ENCODE measurements at places on chromosomes 6 and 20.

DNA sequence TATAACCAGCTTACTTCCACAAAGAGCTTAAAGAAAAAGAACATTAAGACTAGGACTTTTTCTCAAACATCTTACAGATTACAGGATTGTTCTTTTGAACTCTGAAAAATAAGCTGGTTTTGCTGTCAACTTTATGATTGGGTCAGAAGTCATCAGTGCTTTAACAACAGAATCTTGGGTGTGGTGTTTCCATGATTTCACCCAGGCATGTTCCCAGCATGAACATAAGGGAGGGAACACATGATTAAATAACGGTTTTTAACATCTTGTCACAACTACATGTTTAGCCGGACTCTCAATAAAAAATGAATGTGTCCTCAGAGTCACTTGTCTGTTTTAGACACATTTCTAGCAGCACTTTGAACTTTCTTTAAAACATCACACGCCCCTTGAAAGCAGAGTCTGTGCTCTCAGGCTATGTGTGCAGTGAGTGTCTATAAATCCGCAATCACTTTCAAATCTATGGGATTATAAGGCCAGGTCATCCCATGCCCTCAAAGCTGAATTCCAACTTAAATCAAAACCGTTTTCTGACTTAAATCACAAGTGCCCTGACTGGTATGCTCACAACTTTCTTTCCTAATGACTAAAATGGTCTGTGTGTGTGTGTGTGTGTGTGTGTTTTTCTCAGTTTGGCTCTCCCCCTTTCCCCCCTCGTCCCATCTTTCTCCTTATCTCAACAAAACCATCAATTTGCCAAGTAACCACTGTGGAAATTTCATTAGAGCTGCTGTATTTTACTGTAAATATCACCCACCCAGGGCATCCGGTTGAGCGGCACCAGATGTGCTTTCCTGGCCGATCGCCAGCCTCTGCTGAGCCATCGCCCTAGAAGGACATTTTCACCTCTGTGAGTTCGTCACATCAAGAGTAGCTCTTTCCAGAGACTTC is 216.8 kb upstream of the DTNBP1 start:
- no peak for DNase-seq

- no peak for DNase-seq
Measured at GRCh38 chr6:48951917-48952316, 511.1 kb downstream of the MMUT start.

DNA sequence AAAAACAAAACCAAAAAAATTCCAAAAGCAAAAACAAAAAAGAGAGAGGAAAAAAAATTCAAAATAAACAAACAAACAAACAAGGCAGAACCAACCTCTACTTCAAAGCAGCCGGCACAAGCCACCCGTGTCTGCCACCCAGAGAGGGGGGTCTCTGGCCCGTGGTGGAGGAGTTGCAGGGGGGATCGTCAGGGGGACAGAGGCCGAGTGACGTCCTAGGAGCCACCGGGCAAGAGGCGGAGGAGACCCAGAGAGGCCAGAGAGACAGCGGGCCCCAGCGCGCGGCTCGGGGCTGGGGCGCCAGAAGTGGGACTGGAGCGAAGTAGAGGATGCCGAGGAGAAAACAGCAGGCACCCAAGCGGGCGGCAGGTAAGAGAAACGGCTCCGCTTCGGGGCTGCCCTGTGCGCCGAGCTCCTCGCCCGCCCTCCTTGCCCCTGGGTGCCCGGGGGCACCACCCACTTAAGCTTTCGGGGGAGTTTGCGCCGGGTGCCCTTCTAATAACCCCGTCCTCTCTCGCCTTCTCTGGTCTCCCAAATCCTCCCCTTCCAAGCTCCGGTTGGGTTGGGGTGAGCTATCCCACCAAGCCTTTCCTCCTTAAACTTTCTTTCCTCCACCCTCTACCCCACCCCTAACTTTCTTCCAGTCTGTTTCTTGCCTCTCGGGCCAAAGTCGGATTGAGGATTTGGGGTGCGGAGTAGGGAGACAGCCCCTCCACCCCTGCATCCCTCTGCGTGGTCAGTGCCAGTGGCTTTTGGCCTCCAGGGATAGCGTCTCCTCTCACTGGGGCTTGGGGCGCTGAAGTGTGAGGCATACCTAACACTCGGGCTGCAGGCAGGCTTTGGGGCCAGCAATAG is 1.0 kb downstream of the TSHZ2 start:
- peak; percentile 35 for DNase-seq

DNA sequence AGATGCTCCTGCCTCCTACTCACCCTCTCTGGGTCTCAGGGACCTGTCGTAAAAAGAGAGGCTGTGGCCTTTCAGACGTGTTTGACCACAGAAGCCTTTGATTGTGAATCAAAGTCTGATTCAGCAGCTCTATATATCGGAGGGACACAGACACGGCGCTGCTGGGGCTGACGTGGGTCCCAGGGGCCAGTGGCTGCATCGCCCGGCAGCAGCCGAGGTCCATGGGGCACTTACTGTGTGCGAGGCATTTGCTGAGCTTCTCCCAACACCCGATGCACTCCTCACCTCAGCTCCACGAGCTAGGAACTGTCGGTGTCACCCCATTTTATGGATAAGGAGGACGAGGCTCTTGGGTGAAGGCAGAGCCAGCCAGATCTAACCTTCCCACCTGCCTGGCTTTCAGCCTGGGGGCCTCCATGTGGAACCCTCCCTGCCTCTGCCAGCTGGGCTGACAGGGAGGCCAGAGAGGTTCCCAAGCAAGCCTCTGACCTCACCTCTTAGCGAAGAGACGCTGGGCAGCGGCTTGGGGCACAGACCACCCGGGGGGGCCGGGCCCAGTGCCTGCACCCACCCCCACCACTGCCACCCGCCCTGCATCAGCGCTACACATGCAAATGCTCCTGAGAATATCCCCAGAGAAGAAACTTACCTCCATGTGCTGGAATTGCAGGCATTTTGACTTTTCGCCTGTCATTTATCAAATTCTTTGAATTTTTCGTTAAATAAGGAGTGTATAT is 19.9 kb downstream of the PMEPA1 start:
- no peak for DNase-seq

DNA sequence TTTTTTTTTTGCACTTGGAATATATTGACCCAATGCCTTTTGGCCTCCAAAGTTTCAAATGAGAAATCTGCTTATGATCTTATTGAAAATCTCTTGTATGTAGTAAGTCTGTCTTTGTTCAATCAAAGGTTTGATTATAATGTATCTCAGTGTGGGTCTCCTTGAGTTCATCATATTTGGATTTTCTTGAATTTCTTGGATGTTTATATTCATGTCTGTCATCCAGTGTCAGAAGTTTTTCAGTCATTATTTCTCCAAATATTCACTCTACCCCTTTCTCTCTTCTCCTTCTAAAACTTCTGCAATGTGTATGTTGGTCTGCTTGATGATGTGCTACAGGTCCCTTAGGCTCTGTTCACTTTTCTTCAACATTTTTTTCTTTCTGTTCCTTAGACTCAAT is 95.9 kb upstream of the PTPRK start:
- no peak for DNase-seq

DNA sequence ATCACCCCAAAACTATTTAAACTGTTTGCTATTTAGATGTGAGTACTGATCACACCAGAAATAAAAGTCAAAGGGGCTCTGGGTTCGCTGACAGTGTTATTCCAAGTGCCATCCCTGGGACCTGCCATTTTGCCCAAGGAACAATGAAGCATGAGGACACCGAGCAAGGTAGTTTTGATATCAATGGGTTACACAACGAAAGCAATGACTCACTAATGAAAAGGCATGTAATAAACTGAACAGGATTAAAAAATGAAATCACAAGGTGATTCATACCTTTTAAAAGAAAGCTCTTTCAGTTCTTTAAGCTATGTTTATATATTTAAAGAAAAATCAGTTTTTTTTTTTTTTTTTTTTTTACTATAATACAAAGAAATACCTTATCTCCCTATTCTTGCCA is 102.0 kb downstream of the HS3ST5 start:
- DNase-seq, result no peak

DNA sequence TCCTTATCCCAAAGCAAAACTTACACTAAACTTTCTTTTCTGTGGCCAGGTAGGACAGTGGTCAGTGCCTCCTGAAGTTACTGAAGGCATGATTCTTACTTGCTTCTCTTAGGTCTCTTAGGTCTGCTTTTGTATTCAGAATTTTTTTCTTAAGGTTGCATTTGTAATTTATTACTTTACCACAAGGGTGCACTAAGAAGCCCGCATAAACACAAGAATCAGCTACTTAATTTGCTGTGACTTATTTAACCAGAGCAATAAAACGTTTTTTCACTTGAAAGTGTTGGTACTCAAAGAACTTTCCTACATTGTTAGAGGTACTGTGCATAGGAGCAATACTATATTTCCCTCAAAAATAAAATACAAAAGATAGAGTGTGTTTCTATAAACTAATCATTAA is 75.4 kb upstream of the LAMA2 start:
- peak; percentile 41 for DNase-seq

- DNase-seq, result no peak
Measured at GRCh38 chr6:22896696-22897095, 327.3 kb downstream of the HDGFL1 start.

- DNase-seq, result no peak
Measured at GRCh38 chr6:105748737-105749161, 337.4 kb upstream of the PRDM1 start.

GRCh38 chr20:40293740-40294139 is 395.3 kb downstream of the MAFB start:
- no peak for DNase-seq

- no peak for DNase-seq
Measured at GRCh38 chr6:79874531-79875134, 72.7 kb downstream of the ELOVL4 start.

- DNase-seq, result no peak
Measured at GRCh38 chr6:150830439-150831165, 34.9 kb upstream of the MTHFD1L start.

- DNase-seq, result peak; percentile 54
Measured at GRCh38 chr6:24520929-24521546, 26.3 kb downstream of the ALDH5A1 start.

DNA sequence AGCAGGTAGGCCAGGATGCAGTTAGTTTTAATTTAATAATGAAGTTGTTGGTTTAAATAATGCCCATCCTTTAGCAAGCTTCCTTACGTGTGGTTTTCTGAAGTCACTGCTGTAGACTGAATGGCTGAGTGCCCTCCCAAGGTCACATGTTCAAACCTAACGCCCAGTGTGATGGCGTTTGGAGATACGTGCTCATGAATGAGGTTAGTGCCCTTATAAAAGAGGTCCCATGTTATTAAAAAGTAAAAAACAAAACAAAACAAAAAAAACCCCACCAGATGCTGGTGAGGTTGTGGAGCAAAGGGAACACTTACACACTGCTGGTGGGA is 16.3 kb downstream of the LRP11 start:
- DNase-seq, result no peak

- DNase-seq, result no peak
Measured at GRCh38 chr6:18210707-18211106, 53.6 kb downstream of the DEK start.

- no peak for DNase-seq
Measured at GRCh38 chr6:53906842-53907241, 112.0 kb downstream of the LRRC1 start.

- no peak for DNase-seq
Measured at GRCh38 chr20:24060851-24061590, 72.4 kb upstream of the GGTLC1 start.

DNA sequence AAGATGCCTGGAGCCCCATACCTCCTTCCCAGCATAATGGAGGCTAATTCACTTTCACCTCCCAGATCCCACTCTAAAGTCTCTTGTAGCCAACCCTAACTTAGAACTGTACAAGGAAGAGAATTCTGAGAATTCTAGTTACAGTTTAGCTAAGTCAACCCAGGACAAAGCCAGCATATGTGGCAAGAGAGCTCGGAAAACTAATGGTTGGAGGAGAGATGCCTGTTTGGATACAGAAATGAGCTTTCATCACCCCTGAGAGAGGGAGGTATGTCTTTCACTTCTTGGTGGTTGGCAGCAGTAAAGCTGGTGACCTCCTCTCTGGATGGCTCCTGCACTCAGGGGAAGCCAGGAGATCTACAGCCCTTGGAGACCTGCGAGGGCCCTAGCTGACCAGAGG is 252.6 kb upstream of the SUPT3H start:
- DNase-seq, result no peak

DNA sequence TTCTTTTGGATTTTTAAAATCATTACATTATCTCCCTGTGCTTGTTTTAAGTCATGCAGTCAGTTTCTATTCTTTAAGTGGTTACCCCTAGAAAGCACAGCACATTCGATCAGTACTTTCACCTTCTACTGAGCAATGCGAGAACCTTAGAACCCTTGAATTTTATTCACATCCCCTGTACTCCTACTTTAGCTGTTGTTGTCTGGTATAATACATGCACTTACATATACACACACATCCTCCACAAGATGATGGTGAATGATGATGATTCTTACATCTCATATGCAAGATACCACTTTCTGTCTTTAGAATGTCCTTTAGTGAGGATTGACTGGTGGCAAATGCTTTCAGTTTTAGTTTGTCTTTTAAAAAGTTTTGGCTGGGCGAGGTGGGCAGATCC is 5.7 kb downstream of the CDC40 start:
- no peak for DNase-seq

DNA sequence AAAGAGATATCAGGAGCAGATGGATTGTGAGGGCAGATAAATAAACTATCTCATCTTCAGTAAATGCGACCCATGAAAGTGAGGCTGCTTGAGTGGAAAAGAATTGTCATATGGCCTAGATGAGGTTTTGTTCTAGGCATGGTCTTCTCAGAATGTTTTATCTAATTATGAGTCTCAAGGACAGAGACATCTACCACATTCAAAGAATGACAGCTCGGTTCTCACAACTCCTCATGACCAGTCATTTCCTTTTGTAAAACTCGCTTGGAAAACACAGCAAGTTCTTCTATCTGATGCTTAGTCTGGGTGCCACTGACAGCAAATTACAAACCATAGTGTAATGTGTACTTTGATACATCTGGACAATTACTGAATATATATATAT is 140.5 kb downstream of the CCDC170 start:
- peak; percentile 4 for DNase-seq

- no peak for DNase-seq
Measured at GRCh38 chr20:15992564-15992963, 580.7 kb downstream of the KIF16B start.

- no peak for DNase-seq
Measured at GRCh38 chr20:24804481-24805206, 144.4 kb upstream of the CST7 start.

- no peak for DNase-seq
Measured at GRCh38 chr20:42610070-42610469, 579.6 kb downstream of the PTPRT start.

DNA sequence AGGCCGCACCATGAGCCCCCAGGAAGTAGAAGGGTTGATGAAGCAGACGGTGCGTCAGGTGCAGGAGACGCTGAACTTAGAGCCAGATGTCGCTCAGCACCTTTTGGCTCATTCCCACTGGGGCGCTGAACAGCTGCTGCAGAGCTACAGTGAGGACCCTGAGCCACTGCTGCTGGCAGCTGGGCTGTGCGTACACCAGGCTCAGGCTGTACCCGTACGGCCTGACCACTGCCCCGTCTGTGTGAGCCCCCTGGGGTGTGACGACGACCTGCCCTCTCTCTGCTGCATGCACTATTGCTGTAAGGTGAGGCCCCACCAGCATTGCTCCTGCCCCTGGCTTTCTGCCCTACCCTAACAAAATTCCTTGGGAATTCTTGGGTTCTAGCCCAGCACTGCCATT is 13.1 kb downstream of the DNPH1 start:
- no peak for DNase-seq
